ENCODE measurements at places on chromosomes 3 and 15.

DNA sequence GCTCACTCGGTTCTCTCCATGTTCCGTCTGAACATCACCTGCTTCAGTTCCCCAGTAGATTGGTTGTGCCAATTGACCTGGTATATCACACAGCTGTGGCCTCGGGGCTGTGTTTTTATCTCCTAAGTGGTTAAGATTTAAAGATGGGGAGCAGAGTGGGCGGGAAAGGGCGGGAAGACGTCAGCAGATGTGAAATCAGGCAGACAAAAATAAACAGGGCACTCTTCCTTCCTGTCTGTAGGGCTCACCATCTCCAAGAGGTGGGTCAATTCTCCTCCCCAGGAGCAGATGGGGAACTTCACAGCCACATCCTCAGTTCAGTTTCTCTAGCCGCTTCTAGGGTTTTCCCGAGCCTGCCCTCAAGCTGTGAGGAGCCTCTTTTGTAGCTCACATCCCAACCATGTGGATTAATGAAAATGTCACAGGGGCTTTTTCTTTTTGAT is 26.8 kb upstream of the LIMD1 start:
- no peak for DNase-seq

DNA sequence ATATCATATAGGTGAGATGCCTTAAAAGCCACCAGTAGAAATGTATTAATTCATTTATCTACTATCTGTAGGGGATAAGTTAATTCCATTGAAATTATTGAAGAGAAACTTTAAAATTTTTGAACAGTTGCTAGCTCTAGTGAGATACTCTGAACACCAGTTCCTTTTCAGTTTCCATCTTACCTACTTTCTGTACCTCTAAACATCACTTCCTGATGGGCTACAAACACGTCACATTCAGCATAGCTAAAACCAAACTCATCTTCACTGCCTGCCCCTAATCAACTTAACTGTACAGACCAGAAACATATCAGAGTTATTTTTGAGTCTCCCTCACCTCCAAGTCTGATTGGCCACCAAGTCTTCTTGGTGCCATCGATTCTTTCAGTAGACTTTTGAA is 88.9 kb downstream of the FEZF2 start:
- DNase-seq: no peak

- no peak for DNase-seq
Observed at GRCh38 chr3:37500518-37500917, 326.1 kb upstream of the LRRFIP2 start.

GRCh38 chr15:34754674-34755418 is at the start of gene GJD2:
Gene GJD2 (minus strand): TSS chr15:34754998. CDS start chr15:34754488, 510 bp downstream.
- DNase-seq: no peak

- DNase-seq: no peak
Observed at GRCh38 chr15:62491642-62492041, 326.6 kb upstream of the C2CD4B start.

DNA sequence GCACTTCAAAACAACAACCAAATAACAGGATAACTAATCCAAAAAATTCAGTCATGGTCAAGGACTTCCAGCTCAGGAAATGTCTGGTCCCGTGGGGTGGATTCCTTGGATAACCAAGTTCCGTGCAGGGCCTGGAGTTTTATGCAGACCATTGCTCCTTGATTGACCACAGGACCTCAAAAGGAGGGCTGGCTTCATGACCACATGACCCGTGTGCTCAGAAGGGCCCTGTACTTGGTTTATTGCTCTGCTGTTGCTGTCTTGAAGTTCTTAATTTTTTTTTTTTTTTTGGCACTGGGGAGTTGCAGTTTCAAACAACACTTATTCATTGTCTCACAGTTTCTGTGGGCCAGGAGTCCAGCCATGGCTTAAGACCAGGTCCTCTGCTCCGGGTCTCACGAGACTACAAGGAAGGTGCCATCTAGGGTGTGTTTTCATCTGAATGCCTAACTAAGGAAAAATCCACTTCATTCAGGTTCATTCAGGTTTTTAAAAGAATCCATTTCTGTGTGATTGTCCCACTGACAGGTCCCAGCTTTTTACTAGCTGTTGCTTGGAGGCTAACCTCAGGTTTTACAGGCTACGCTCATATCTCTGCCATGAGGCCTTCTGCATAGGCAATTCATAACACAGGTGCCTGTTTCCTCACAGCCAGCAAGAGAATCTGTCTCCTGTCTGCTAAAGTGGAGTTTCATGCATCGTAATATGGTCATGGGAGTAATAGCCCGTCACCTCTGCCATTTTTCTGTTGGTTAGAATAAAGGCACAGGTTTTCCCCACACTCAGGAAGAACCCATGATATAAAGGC is 65.3 kb downstream of the FLNB start:
- no peak for DNase-seq

- no peak for DNase-seq
Observed at GRCh38 chr15:79769069-79769481, 127.7 kb downstream of the MTHFS start.

DNA sequence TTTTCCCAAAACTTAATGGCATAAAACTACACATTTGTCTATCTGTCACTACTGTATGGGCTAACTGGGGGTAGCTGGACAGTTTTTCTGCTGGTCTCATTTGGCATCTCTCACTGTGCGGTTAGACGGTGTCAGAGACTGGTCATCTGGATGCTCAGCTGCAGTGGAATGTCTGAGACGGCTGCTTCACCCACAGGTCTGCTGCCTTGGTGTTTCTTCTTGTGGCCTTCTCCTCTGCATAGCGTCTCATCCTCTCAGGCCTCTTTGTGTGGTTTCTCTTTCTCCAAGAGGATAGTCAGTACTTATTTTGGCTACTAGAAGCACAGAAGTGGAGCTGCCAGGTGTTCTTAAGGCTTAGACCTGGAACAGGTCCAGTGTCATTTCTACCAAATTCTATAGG is 35.9 kb upstream of the GOLGA6L9 start:
- no peak for DNase-seq

DNA sequence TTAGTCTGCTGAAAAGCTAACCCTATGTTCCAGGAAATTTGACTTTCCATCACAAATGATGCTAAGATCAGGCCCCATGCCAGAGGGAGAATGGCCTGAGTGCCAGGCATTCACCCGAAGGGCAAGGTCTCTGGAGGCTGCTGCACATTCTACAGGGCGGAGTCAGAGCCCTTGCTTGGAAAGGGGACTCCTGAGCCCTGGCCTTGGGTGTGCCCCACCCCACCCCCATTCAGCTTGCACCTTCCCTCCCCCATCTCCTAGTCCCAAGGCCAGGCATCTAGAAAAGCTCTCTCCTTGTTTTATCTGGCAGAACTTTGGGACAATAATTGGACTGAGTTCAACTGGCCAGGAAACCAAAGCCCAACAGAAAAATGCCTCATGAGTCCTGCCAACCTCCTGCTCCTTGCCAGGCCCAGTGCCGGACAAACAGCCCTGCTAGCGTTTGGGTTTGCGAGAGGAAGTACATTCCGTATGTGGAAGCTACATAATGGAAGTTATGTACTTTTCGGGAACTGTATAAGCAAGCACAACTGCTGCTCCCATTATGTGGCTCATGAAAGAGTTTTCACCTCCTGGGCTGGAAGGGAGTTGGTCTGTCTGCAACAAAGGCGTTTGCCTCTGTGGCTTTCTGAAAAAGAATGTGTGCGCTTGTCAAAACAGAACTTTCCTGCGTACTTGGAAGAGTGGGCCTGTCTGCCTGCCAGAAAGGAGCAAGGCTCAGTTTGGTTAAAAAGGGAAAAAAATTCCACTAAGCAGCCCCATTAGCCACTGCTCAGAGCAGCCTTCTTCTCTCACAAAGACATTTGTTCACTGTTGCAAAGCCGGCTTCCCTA is 321.5 kb upstream of the CTNNB1 start:
- no peak for DNase-seq

DNA sequence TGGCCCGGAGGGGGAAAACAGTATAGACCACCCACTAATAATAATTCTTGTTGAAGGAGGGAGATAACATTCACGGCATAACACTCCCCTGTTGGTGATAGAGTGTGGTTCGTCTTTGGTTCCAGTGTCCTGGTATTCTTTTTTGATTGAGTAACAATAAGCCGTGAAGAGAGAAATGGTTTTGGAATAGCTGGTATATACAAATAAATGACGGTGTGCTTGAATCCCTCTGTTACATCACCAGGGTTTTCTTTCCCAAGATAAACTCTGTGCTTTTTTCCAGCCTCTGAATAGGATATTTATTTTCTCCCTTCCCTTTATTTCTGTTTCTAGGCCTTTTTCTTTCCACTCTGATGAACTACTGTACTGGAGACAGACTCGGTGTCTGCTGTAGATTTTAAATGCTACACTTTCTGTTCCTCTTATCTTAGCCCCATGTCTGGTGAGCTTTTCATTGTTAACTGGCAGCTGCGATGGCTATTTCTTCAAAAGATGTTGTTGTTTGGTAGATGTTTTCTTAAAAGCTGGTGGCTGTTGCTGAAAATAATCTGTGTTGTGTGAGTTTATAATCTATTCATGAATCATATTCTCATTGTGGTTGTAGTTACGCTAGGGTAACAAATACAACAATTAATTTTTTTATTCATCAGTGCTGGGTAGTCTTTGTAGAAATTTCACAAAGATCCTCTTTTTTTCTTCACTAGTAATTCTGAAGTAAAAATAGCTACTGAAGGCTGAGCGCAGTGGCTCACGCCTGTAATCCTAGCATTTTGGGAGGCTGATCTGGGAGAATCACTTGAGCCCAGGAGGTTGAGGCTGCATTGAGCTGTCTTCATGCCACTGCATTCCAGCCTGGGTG is 15.5 kb upstream of the SCAANT1 start:
- DNase-seq: no peak

GRCh38 chr15:76575274-76575673 is 238.7 kb downstream of the ISL2 start:
- no peak for DNase-seq

GRCh38 chr3:35484929-35485530 is 154.3 kb upstream of the ARPP21 start:
- DNase-seq: no peak

- DNase-seq: no peak
Observed at GRCh38 chr3:170558427-170558826, 27.4 kb downstream of the SLC7A14 start.

DNA sequence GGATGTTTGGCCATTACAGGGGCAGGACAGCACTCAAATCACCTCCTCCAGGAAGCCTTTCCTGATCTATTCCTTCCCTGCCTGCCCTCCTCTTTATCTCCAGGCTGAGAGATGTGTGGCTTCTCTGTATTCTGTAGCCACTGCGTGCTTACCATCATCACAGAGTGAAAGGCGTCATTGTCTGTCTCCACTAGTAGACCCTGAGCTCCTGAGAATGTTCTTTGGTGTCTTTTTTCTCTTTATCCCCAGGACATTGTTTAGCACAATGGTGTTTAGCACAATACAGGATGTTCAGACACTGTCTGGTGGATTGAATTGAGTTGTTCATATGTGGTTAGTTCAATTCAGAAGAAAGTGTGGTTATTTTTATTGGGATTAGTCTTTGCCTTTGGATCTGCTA is 26.2 kb upstream of the LARS2 start:
- DNase-seq: no peak

GRCh38 chr15:77733579-77734300 is 101.0 kb upstream of the LINGO1 start:
- no peak for DNase-seq

DNA sequence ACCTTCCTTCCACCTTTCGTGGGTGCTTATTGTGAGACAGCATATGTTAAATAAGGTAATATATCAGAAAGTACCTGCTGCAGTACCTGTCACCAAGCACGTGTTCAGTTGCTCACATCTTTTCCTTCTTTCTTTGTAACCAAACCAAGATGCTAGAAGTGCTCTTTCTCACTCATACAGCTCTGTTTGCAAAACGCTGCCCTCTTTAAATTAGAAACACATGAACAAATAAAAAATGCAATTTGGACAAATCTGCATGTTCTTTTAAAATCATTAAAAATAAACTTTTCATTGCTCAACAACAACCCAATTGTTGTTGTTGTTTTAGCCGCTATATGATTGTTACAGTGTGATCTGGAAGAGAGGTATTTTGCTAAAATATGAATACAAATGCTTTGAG is 193.5 kb upstream of the ZBTB20 start:
- no peak for DNase-seq

DNA sequence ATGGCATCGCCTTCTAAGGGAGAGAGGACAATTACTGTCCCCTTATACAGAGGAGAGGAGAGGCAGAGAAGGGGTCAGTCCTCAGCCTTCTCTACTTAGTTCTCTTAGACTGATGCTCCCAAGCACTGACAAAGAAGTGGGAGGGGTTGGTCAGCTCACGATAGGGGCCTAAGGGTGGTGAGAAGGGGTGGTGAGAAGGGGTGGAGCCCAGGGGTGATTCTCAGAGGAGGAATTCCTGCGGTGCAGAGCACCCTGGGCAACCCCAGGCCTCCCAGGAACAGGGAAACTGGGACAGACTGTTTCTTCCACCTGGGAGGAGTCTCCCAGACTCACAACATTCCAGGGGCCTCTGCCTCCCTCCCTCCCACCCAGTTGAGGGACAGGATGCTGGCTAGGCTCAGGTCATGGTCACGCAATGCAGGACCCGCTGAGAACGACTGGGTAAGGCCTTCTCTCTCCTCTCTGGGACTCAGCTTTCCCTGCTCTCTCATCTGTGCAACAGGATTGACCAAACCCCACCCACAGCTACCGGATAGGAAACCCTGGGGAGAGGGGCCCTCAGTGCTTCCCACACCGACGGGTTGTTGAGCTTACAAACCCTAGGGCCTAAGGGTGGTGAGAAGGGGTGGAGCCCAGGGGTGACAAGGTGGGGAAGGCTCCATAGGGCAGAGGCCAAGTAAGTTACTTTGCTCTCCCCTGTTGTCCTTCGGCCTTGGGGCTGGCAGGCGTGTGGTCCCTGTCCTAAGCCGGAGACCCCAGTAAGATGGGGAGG is 1.5 kb downstream of the TPRA1 start:
- DNase-seq: no peak

- no peak for DNase-seq
Observed at GRCh38 chr15:84975871-84976351, 5.7 kb upstream of the PDE8A start.

- peak; percentile 56 for DNase-seq
Observed at GRCh38 chr15:44662478-44663409, 718 bp downstream of the SPG11 start.

DNA sequence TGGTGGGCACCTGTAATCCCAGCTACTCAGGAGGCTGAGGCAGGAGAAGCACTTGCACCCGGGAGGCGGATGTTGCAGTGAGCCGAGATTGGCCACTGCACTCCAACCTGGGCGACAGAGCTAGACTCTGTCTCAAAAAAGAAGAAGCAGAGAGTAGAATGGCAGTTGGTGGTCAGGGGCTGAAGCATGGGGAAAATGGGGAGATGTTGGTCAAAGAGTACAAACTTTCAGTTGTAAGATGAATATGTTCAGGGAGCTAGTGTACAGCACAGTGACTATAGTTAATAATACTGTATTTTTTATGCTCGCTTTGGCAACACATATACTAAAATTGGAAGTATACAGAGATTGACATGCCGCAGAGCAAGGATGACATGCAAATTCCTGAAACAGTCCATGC is 41.5 kb downstream of the PCNP start:
- DNase-seq: no peak
